Stimulated activated CD4-positive, alpha-beta T cell treated with anti-CD3 and anti-CD28 coated beads, Interleukin-15, amount 100 ng/mL, for 1 hour (primary cell): ENCODE measurements at places on chromosomes 2 and 18.

DNA sequence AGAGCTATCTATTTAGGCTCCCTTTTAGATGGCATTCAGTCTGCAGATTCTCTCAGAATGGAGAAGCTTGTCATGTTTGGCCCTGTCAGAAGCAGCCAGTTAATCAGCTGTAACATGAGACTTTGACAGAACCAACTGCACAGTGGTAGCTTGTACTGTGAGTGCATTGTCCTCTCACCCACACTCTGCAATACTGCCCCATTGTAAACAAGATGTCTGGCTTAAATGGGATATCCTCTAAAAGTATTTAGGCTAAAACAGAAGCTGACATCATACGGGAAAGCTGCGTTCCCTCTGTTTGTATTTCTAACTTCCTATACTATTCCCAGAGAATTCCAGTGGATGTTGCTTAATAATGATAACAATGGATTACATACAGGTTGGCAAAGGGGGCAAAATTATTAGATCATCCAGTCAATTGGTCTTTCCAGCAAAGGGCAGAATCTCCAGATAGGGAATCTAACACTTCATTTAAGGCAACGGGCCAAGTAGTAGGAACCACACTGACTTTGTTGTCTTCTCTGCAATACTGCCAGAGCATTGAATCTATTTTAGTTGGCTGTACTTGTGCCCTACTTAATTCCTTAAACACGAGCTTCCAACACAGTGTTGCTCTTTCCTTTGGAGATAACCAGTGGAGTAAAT, 15.4 kb upstream of the STAT4 start:
- DNase-seq = no peak

GRCh38 chr18:23593720-23594119, 7.4 kb upstream of the NPC1 start:
- DNase-seq = no peak

GRCh38 chr2:3986063-3986462, 282.7 kb downstream of the DCDC2C start:
- no peak for DNase-seq

GRCh38 chr2:156343940-156344301, 11.4 kb upstream of the NR4A2 start:
- DNase-seq = no peak

- DNase-seq = no peak
Measured at GRCh38 chr2:191474464-191474863, 203.5 kb upstream of the NABP1 start.

- no peak for DNase-seq
Measured at GRCh38 chr2:175792199-175792598, 209.9 kb downstream of the LNPK start.

DNA sequence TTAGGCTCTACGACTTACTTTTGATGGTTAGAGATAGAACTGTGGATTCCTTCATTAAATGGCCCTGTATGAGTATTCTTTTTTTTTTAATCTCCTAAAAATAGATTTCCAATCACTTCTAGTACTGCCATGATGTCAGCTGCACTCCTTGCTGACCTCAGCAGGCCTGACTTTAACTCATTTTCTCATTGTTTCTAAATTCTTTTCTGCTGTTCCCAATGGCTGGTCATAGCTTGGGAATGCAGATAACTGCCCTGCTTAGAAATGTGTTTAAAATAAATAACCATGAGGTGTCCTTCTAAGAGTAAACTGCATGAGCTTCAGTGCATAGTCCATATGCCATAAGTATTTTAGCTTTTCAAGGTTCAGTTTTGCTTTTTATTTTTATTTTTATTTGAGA, 15.7 kb downstream of the CCDC85A start:
- DNase-seq = no peak

GRCh38 chr2:64615844-64616536, 37.7 kb downstream of the SERTAD2 start:
- no peak for DNase-seq

DNA sequence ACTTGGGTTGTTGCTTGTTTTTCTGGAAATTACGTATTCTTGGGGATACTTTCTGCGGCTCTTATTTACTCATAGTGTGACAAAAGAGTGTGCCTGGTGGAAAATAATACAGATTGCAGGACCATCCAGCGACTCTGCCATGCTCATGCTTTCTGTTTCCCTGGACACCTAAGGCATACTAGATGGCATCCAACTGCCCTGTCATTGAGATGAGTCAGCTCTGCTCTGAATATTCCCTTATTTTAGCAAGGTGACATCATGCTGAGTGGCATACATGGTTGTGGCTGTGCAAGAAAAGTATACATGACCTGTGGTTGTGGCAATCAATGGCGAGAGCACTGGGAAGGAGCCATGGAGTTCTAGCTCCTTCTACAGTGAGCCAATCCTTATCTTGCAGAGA, 471.0 kb downstream of the TMEM182 start:
- no peak for DNase-seq
